ENCODE measurements at places on chromosomes 16 and 17.

- DNase-seq, result no peak
Observed at GRCh38 chr16:71920658-71921057, 25.3 kb downstream of the IST1 start.

DNA sequence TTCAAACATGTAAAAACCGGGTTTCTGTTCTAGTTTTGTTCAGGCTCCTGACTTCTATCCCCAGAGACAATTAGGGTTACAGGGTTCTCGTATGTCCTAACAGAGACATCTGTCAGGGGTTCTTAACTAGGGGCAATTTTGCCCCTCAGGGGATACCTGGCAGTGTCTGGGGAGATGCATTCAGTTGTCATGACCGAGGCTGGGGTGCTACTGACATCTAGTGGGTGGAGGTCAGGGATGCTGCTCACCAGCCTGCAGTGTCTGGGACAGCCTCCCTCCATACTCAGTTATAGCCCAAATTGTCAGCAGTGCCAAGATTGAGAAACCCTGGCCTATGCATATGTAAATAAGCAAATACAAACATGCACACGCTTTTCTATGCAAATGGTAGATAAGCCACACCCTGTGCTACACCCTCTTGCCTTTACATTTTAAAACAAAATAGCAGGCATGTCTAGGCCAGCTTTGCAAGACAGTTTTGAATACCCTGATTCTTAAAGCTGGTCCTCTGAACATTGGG lies 37.4 kb downstream of the CLEC16A start:
- no peak for DNase-seq

DNA sequence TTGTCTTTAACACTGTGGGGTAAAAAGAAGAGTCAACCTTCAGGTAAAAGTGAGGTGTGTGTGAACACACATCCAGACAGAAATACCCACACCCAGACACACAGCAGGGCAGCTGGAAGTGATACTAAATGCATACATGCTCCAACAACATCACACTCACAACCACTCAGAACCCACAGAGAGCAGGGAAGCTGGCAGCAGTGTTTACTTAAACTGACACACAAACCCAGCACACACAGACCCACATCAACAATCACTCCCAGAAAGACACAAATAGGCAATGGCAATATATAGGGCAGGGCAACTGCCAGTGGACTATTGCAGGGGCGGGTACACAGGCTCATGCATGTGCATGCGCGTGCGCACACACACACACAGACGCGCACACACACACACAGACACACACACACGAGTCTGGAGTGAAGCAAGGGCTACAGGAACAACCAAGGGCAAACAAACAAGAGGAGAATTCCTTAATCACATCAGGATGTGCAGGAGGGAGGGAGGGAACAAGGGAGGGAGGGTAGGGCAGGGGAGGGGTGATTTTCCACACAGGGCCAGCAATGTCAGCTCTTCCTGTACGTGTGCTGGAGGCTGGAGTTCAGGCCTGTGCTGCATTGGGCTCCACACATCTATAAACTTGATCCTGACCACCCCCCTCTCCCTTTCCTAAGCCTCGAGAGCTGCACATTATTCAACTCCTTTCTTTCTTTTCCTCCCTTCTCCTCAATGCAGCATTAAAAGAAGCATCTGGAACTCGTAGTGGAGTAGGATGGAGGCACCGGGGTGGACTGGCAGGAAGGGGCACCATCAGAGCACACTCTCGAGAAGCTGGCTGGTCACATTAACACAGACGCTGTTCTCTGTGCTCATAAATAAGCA lies 30.1 kb downstream of the HIC1 start:
- DNase-seq, result peak; percentile 96

DNA sequence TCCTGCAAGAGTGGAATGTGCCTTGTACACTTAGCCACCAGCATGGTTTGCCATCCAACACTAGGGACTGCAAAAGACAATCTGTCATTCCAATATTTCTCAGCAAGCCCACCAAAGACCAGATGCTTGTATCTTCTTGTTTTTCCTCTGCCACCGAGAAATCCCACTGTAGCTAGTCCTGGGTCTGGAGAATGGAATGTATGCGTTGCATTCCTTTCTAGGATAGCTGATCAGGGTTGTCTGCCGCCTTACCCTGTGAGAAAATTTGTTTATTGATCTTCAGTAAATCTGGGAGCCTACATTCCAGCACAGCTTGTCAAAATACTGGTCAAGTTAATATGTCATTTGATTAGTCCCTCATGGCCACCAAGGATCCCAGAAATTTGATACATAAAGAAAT lies 28.1 kb upstream of the ADAMTS18 start:
- DNase-seq, result no peak

- no peak for DNase-seq
Observed at GRCh38 chr16:11035096-11035495, 90.7 kb downstream of the CLEC16A start.

DNA sequence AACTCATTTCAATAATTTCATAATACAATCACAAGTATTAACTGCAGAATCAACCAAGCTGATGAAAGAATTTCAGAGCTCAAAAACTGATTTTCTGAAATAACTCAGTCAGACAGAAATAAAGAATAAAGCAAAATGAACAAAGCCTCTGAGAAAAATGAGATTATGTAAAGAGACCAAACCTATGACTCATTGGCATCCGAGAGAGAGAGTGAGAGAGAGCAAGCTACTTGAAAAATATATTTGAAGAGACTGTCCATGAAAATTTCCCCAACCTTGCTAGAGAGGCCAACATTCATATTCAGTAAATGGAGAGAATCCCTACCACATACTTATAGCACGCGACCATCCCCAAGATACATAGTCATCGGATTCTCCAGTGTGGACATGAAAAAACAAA lies 1376.4 kb downstream of the CDH11 start:
- DNase-seq, result no peak

GRCh38 chr17:12987120-12987519 lies 30.7 kb downstream of the ELAC2 start:
- DNase-seq, result no peak

- DNase-seq, result peak; percentile 88
Observed at GRCh38 chr16:53207810-53208752, 153.3 kb downstream of the CHD9 start.

DNA sequence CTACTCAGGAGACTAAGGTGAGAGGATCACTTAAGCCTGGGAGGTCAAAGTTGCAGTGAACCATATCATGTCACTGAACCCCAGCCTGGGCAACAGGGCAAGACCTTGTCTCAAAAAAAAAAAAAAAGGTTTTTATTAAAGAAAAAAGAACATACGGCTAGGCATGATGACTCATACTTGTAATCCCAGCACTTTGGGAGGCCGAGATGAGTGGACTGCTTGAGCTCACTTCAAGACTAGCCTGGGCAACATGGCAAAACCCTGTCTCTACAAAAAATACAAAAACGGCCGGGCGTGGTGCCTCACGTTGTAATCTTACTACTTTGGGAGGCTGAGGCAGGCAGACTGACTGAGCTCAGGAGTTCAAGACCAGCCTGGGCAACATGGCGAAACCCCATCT lies 38.4 kb downstream of the RANBP10 start:
- DNase-seq, result peak; percentile 74

Measured in fibroblast of villous mesenchyme (primary cell).